ENCODE measurements at places on chromosomes 3 and 15. TPM values are rescaled to one million over a fixed set of nuclear protein-coding genes. Genes with fewer than 3 reads are reported as not detected.

GRCh38 chr15:93060336-93061248, 28.4 kb downstream of the RGMA start:
- no peak for DNase-seq

- DNase-seq: no peak
These were observed 925 bp upstream of the PSTPIP1 start for GRCh38 chr15:76994001-76994400.

- no peak for DNase-seq
These were observed 115.2 kb downstream of the LEKR1 start for GRCh38 chr3:156941311-156941710.

DNA sequence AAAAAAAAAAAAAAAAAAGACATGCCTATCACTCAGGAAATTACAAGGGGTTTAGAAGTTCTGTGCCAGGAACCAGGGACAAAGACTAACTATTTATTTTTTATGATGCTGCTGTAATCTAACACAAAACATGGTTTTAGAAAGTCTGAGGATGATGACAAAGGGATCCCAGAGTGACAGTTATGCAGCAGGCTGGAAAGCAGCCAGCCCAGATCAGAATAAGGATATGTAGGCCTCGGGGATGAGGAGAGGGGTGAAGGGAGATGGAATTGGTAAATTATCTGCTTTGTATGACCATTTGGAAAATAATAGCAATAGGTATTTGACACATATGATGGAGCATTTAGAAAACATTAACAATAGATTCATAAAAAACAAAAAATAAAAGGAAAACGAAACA, 34.1 kb upstream of the NMD3 start:
- no peak for DNase-seq

GRCh38 chr3:156770699-156771414, 55.3 kb upstream of the LEKR1 start:
- no peak for DNase-seq

GRCh38 chr15:96422125-96422524, 91.6 kb downstream of the NR2F2 start:
- peak; percentile 83 for DNase-seq

The ULK3 gene
- total RNA-seq: 38.3 TPM

The HRG gene
- not detected for total RNA-seq

The PIGZ gene
- 1.0 TPM for total RNA-seq
